Posterior vena cava (tissue), 2 donors: ENCODE measurements at places on chromosomes 6 and 20. TPM values are rescaled to one million over a fixed set of nuclear protein-coding genes. Genes with fewer than 3 reads are reported as not detected.

DNA sequence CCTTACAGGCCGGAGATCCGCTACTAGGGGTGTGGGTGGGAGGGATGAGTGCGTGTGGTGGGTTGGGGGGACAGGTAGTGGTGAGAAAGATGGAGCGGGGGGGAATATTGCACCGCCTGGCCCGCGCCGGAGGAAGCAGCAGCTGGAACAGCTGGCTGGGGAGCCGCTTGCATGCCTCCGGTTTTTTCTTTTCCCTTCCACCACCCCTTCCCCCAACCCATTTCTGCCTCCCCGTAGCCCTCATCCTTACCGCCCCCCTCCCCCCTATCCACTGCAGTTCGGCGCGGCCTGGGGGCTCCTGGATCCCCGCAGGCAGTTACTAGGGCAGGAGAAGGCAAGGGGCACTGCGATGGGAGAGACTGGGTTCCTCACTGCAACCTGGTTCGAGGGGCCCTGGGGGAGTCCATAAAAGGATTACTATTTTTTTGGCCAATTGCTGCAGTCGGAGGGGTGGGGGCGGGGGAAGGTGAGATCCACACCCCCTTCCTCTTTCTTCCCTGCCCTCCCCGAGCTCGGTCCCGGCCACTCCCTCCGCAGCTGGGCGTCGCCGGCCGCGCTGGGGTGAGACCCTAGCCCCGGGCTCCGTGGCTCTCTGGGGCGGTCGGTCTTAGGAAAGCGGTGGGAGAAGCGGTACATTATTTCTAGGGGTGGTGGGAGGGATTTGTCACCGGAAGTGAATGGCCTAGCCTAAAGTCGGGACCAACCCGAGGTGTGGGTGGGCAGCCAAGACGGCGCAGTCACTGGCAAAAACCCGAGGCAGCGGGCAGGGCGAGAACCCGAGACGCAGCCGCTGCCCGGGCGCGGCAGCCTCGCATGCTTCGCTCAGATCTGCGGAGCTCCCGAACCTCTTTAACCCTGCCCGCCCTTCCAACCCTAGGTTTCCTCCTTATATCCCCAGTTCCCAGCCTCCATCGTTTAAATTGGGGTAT, 824 bp upstream of the TBCC start:
- DNase-seq: peak; percentile 94

GRCh38 chr6:167781066-167781767, 45.5 kb upstream of the AFDN start:
- no peak for DNase-seq

DNA sequence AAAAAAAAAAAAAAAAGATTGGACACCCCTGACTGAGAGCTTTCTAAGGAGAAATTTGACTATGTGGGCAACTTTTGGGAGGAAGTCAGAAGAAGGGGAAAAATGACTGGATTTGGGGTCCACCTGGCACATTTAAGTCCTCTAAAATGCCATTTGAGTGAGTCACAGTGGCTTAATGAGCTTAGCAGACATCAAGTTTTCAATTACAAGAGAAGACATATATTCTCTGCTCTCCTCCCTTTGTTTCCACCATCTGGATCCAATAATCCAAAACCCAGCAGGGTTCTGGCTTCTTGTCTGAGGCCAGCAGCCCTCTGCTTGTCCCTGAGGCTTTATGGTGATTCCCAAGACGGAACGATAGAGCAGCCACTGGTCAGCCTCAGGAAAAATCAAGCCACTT, 6.9 kb downstream of the PI3 start:
- no peak for DNase-seq

Gene PLN
- total RNA-seq: 234 TPM

Gene DNMT3B
- 0.56 TPM for total RNA-seq

Gene AGER
- total RNA-seq: 4.6 TPM
